ENCODE measurements at places on chromosomes 1 and 21.
A peak's percentile ranks its signal among the peaks of the same experiment; 100 is the strongest.

DNA sequence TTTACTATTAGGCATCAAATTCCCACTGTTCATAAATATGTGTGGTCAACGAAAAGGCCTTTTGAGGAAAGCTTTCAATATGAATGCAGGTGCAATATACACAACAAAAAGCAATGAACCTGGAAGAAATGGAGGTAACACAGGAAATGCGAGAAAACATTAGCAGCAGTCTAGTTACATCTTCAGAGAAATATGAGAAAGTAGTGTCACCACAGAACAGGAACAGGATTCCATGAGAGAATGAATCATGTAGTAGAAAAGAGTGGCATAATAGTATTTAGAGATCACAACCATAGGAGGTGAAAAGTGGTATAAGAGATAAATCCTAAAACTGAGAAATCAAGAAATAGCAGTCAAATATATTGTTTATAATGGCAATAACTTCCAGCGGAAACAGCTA is 103.7 kb downstream of the AK5 start:
- no peak for DNase-seq

DNA sequence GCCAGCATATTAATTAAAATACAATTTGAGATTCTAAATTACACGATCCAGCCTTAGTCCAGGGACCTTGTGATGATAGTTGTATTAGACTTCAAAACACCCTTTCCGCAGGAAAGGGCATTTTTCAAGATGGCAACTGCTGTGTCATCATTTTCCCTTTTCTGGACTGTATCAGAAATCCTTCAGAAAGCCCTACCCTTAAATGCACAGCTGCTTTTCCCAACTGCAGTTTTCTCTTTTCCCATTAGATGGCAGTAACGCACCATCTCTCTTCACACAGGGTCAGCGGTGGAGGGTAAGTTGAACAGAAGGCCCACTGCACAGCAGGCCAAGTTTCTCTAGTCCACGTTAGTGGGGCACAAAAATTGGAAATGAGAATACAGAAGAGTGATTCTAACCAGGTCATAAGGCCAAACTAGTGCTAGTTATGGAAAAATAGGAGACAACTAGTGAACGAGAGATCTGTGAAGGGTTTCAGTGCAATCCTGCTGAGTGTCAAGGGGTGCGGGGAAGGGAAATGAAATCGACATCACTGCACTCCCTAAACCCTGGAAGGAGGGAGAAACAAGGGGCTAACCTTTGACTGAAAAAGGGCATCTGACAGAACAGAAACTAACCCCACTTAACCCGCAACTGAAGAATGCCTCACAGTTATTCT is 22.1 kb upstream of the TDRD10 start:
- DNase-seq = peak; percentile 43

DNA sequence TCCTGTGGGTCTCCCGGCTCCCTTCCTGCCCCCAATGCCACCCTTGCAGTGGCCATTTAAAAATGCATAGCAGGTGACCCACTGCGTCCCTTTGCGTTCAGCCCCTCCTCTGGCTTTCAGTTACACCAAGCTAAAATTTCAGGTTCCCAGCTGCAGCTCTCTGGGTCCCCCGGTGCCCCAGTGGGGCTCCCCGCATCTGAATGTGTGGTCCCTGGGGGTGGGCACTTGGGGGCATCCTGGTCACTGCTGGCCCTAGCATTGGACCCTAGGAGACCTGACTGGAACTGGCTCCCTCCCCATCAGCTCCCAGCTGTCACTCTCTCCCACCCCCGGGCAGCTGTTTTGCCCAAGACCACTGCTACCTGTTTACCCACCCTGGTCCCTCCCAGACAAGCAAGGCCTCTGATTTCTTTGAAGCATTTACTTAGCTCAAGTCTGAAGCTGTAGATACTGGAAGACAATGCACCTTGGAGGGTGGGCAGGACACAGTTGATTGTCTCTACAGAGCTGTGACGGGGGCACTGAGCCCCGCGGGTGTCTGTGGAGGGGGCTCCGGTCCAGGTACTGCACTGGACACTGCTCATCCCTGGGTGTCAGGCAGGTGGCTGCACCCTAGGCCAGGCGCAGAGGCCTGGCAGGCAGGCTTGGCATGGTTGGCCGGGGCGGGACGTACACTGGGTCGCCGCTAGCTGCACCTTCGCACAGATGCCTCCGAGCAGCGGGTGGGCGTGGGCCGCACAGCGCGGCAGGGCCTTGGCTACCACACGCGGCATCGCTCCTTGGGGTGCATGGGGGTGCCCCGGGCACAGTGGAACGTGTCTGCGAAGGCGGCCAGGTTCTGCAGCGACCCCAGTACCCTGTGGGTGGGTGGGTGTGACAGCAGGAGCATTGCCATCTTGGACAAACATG is 3.9 kb downstream of the PRXL2B start:
- DNase-seq = no peak

DNA sequence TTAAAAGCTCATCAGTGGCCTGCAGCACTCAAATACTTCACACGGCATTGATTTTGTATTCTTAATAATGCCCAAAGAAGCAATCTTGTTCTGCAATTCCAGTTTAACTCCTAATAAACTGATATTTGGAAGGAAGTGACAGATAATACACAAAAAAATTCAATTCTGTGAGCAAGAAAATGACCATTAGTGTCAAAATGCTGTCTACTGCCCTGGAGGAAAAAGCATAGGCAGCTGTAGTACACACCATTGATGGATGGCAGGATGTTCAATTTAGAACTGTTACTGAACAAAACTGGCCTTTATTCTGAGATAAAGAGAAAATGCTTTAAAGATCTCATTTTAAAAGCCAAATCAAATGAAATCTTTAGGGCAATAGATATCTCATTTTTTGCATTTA is 251.3 kb upstream of the FMN2 start:
- no peak for DNase-seq

DNA sequence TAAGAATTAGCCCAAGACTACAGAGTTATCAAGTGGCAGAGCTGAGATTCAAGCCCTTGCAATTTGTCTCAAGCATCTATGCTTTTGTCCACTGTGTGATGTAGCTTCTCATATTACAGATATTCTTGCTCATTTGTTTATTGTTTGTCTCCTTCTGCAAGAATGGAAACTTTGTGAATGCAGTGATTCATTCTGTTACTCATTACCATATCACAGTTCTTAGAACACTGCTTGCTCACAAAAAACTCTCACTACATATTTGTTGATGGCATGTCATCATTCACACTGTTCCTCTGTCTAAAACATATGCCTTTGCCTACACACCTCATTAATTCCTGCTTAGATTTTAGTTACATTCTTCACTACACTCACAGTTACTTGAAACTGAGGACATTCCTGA is 1198.9 kb downstream of the PLA2G4A start:
- DNase-seq = no peak

DNA sequence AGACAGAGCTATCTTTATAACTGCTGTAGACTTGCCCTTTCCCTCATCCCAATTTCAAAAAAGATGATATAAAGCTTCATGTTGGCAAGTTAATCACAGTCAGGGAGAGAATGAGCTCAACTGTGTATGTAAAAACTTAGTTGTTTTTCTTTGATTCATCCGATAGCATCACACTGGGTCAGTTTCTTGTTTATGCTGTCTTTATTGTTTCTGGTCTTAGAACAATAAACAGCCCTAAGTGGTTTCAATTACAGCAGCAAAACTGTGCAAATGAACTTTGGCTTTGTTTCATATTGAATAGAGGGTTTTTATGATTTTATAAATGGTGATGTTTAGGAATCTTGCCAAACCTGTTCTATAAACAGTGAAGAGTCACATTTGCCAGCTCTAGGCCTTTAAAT is 423.8 kb upstream of the CXADR start:
- DNase-seq = no peak

GRCh38 chr1:205003358-205004131 is 39.5 kb upstream of the CNTN2 start:
- DNase-seq = no peak

DNA sequence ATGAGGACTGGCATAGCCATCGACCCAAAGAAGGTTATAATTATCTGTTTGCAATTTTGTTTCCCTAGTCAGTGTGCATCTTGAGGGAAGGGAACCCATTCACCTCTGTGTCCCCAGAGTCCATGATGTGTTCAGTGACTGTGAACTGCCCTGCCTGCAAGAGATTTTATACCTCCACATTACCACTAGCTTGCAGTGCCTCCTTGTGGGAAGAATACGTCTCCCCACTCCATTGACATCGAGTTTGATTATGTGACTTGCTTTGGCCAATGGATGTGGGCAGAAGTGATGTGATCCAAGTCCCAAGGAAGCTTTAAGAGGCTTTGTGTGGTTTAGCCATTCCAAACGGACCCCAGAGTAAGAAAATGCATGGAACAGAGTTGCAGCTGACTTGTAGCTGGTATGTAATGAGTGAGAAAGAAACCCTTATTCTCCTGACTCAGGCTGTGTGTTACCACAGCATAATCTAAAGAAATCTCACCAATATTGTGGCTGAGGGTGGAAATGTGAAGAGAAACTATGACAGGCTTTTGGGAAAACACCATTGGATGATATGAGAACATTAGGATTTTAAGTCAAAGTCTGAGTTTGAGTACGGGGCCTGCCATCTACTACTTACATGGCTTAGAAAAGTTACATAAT is 47.8 kb upstream of the NRDC start:
- DNase-seq = no peak

DNA sequence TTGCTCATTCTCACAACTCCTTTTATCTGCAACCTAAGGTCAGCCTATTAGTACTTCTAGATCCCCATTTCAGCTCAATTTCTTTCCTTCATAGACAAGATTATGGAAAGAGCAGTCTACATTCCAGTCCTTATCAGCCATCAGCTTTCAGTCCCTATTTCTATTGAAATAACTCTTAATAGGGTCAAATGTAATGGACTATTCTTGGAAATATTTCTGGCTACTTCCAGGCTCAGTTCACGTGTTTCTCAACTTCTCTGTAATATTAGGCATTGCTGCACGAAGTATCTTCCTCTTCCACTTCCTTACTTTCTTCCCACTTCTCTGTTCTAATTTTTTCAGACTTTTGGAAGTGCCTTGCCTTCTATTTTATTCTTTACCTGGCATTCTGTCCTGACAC is 232.9 kb upstream of the USP25 start:
- no peak for DNase-seq

GRCh38 chr1:89310505-89310904 is 37.8 kb upstream of the GBP5 start:
- no peak for DNase-seq

DNA sequence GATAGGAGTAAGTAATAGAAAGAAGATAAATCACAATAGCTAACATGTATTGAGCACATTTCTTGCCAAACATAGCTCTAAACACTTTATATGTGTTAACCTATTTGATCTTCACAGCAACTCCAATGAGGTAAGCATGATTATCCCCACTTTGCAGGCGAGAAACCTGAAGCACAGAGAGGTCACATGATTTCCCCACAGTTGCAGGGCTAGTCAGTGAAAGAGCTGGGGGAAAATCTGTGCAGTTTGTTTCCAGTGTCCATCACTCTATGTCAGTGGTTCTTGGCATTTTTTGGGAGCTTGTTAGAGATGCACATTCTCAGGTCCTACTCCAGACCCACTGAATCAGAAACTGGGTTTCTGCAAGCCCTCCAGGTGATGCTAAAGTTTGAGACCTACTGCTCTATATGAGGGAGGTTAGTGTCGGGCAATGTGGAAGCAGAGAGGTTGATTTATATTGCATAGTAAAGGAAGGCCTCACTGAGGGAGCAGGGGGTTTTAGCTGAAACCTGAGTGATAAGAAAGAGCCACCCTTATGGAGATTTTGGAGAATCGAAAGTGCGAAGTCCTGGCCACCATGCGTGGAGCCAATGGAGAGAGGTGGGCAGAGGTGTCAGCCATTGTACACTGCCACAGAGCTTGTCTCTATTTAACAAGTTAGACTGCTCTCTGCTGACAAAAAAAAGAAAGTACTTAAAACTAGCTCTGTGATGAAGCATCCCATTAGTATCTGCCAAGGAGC is 20.9 kb downstream of the MCOLN3 start:
- DNase-seq = no peak

GRCh38 chr21:41600116-41600515 is 92.2 kb upstream of the TMPRSS2 start:
- no peak for DNase-seq

DNA sequence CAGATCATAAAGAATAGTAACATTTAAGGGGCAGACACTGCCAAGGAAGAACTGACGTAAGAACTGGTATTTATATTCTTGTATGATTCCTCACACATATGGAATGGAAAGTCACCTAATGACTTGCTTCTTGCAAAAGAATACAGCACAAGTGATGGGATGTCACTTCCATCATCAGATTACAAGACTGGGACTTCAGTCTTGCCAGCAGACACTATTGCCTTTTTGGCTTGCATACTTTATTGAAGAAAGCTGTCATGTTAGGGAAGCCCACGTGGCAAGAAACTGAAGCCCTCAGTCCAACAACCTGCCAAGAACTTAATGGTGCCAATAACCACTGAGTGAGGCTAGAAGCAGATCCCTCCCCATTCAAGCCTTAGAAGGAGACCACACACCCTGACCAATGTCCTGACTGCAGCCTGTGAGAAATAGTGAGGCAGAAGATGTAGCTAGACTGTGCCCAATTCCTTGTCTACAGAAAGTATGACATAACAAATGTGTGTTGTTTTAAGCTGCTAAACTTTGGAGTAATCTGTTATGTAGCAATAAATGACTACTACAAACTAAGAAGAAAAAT is 12.0 kb downstream of the EGLN1 start:
- no peak for DNase-seq

- DNase-seq = no peak
Observed at GRCh38 chr1:99781798-99782197, 15.4 kb upstream of the FRRS1 start.

DNA sequence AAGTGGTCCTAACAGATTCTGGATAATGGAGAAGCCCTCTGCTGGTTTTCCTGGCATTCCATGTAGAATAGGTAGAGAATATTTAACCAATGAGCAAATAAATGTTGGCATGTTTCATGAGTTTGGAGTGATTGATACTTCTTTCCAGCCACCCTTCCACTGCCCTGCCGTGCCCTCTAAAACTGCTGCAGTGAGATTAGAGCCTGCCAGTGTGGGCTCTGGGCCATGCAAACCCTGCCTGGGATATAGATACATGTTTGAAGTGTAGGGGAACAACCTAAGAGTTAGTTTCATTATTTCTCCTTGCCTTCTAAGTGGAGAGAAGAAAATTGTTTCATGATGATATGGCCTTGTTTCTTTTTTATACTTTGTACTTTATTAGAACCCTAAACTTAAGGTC is 10.4 kb downstream of the UBE2Q1 start:
- DNase-seq = no peak

DNA sequence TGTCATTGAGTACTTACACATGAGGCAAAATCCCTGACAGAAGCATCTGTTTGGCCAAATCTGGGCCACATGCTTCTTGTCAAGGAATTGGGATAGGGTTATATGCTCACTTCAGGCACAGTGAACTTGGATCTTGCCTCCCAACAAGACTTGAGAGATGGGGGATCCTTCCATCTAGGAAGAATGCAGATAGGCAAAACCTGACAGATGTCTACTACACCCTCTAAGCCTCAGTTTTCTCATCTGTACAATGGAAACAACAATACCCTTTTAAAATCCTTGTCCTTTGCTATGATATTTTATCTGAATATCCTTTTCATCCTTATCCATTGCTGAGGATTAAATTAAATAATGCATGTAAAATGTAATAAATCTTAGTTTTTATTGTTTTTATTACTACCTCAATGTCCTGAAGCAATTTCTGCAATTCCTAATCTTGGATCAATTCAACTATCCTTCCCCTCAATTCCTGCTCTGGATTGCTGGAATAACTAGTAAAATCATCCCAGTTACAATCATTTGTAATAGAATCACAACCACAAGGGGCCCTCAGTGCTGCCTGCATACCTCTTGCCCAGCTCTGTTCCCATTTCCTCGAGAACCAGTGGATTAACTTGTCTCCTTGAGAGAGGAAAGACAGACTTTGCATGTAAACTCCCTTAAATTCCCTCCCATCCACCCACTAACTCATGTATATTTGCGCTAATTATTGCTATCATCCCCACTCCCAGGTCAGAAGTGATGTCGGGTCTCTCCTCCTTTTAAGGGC is 8.1 kb upstream of the XPR1 start:
- DNase-seq = no peak

All from activated CD4-positive, alpha-beta T cell treated with anti-CD3 and anti-CD28 coated beads, Interleukin-2, amount 50 U/mL, for 1 hour (primary cell).